ENCODE measurements at places on chromosomes 13 and 19. TPM values are rescaled to one million over a fixed set of nuclear protein-coding genes. Genes with fewer than 3 reads are reported as not detected.

The ZIC2 gene
- not detected for polyA plus RNA-seq

The ZNF442 gene
- 0.60 TPM for polyA plus RNA-seq

The LILRA2 gene
- polyA plus RNA-seq = 3.2 TPM

The ADPRHL1 gene
- 1.2 TPM for polyA plus RNA-seq

The MAN2B1 gene
- polyA plus RNA-seq = 26.4 TPM

The EBPL gene
- 35.4 TPM for polyA plus RNA-seq

The VSIG10L gene
- 1.4 TPM for polyA plus RNA-seq

The TRPM4 gene
- 40.5 TPM for polyA plus RNA-seq

The ZNF571 gene
- 2.1 TPM for polyA plus RNA-seq

The NFKBIB gene
- 45.8 TPM for polyA plus RNA-seq

The CASP14 gene
- not detected for polyA plus RNA-seq

The NLRP5 gene
- not detected for polyA plus RNA-seq

The CAPS gene
- 3.6 TPM for polyA plus RNA-seq

The GJA3 gene
- not detected for polyA plus RNA-seq

The DUXA gene
- polyA plus RNA-seq = not detected

The MBD3L3 gene
- polyA plus RNA-seq = not detected

The FCAR gene
- polyA plus RNA-seq = not detected

The FGF22 gene
- not detected for polyA plus RNA-seq

The ZNF256 gene
- 3.2 TPM for polyA plus RNA-seq

The F10 gene
- polyA plus RNA-seq = 2.4 TPM

The SIGLEC7 gene
- polyA plus RNA-seq = 8.3 TPM

The ZC3H4 gene
- 6.7 TPM for polyA plus RNA-seq

The GTF2F1 gene
- 54.3 TPM for polyA plus RNA-seq

The CYP2A6 gene
- polyA plus RNA-seq = not detected

The CCDC169 gene
- not detected for polyA plus RNA-seq

The CRB3 gene
- polyA plus RNA-seq = 70.3 TPM

The OVOL3 gene
- not detected for polyA plus RNA-seq

The ARL11 gene
- 1.8 TPM for polyA plus RNA-seq
